ENCODE measurements at places on chromosomes 11 and 22.

DNA sequence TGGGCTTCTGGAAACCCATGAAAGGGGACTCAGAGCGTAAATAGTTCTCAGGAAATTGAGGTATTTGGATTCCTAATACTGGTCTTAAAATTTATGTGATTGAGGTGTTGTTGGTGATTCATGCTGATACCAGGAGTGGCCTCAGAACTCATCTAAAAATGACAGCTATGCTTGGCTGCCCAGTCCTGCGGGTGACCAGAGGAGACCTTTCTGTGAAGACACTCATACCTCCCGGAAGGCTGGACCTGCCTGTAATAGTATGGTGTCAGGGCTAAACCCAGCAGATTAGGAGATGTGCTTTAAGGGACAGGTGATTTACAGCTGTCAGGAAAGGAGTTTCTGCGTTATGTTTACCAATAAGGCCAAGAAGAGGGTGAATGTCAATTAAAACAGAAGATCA, 29.9 kb downstream of the C11orf96 start:
- no peak for DNase-seq

DNA sequence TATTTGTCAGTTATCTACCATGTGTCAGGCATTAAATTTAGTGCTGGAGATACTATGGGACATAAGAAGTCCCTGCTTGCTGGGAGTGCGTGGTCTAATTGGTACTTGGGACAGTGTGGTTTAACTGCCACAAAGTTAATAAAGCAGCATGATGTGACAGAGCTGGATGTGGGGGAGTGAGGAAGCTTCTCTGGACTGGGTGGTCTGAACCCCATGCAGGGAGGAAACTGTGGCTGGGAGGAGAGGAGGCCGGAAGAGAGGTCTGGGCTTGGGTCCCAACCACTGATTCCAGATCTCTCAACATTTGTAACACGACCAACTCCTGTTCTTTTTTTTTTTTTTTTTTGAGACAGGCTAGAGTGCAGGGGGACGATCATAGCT, 37.1 kb downstream of the ST3GAL4 start:
- DNase-seq, result no peak

DNA sequence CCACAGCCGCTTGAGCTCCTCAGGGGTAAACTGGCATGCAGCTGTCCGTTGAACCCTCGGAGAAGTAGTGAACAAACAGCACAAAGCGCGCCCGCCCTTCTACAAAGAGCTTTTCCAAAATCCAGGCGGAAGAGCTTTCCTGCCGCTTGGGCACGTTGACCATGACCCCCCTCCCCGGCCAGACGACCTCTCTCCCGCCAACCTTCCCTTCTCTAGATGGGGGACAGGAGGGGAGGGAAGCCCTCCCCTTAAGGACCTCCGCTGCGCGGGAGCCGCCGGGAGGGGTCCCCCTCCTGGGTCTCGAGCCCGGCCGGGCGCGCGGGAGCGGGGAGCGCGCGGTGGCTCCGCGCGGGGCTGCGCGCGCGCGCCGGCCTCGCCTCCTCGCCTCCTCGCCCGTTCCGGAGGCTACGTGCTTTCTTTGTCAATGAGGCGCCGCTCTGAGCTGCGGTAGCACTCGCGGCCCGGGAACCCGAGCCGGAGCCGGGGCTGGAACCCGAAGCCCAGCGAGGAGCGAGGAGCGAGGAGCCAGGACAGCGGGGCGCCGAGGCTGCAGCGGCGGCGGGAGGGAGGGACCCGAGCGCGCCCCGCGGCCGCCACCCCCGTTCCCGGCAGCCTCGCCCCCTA, 118.6 kb downstream of the HIPK3 start:
- peak; percentile 41 for DNase-seq

DNA sequence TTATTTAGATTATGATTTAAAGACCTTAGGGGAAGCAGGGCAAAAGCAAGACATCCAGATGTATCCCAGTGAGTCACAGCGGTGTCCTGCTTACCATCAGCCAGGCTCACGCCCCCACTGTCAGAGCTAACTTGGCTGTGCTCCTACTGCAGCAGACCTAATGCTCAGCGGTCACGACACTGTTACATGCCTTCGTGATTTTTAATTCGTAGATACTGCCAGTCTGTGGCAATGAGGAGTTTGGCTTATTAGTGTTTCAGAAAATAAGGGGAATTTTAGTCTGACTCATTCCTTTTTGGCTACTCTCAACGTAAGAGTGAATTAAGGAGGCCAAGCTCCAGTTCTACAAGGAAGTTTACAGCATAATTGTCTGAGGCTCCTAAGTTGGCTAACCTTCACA, 22.7 kb downstream of the EFCAB6 start:
- DNase-seq, result peak; percentile 10

DNA sequence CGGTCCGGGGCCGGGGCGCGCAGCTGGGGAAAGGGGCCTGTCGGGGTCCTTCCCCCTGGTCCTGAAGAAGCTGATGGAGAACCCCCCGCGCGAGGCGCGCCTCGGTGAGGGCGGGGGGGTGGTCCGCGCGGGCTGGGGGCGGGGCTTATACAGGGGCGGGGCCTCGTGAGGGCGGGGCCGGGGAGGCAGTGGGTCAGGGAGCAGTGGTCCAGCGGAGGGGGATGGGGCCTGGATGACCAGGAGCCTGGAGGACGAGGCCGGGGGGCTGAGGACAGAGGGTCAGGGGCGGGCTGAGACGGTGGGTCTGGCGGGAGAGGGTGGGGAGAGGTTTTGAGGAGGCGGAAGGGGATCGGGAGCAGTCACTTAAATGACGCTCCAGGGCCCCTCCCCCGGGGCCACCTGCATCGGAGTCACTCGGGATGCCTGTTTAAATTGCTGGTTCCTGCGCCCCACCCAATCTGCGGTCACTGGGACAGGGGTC, 396 bp downstream of the TEF start:
- no peak for DNase-seq

DNA sequence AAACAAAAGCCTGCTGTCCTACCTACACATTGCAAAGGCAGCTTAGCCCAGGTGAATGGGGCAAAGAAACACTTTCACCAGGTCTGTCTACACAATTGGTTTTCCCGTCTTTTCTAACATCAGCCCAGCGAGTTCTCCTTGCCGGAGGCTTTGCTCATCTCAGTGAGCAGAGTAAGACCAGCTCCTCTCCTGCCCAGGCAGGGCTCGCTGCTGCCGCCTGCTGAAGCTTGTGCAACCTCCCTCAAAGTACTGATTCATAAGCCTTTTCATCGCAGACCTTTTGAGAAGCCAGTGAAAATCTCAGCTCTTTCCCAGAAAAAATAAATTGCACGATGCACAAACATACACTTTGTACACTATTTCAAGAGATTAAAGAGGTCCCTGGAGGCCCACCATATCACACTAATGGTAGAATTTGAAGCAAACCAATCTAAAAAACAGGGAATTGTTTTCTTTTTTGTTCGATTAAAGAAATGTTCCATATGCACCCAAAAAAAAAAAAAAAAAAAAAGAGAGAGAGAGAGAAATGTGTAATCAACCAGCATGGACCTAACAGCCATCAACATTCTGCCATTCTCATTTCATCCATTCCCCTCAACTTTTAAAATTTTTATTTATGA, 328.1 kb upstream of the MPPED2 start:
- DNase-seq, result peak; percentile 75

DNA sequence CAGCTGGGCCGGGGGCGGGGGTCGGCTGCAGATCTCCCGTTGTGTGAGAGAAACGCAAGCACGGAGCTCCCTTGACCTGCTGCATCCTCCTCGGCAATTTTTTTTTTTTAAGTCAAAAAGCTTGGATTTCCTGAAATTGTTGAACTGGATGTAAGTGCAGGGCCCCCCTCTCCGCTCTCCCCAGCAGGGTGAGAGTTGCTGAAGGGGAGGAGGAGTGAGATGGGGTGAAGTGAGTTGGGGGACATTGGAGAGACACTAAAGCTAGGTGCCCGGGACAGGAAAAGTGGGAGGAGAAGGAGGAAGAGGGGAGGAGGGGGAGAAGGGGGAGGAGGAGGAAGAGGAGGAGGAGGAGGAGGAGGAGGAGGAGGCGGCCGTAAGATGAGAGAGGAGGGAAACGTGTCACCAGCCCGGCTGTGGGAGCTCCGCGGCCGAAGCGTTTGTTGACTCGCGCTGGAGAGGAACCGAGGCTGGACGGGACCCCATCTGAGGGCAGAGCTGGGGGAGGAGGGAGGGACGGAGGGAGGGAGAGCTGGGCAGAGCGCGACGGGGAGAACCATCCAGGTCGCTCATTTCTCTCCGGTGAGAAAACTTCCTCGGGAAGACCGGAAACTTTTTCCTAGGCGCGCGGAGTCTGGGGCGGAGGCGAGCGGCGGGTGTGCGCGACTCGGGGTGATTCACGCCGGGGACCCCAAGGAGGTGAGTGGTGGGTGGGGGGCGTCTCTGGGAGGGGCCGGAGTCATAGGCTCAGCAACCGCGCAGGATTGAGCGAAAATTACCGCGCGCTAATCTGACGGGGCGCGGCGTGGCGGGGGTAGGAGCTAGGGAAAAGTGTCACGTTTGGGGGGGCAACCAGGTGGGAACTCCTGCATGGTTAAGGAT, 80.2 kb downstream of the PRR5L start:
- no peak for DNase-seq

- peak; percentile 53 for DNase-seq
These were observed 4.0 kb downstream of the JRKL start for GRCh38 chr11:96393753-96394348.

- DNase-seq, result peak; percentile 32
These were observed 46.6 kb upstream of the LIN7C start for GRCh38 chr11:27553186-27553585.

GRCh38 chr11:119910051-119910450, 181.1 kb upstream of the NECTIN1 start:
- no peak for DNase-seq

DNA sequence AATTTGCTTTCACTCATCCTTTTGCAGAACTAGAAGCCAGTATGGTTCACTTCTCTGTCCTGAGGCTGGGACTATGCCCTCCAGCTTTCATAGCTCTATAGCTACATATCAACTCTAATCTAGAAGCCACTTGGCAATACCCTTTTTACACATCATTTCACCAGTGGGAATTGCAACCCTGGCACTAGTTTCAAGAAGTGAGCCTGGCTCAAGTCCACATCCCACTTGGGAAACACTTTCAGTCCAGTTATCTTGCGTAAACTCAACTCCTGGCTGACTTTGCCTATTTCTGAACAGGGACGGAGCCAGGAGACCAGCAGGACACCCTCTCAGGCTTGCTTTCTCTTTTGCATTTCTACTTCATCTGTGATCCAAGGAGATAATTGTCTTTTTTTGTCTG, 19.9 kb upstream of the FAT3 start:
- no peak for DNase-seq

DNA sequence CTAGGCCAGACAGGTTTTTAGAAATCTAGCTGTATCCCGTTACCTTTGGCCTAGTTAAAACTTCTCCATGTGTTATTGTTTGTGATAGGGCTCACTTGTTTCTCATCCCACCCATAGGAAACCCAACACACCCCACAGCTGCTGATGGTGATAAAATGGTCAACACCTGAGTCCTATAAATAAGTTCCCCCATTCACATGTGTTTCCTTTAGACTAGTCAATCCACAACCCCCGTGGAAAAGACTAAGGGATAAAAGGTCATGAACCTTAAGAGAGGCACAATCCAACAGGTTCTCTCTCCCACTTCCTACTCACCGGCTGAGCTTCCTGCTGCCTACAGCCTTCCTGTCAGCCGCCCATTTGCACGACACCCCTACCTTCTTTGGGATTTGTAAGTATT, 768.4 kb downstream of the JRKL start:
- peak; percentile 5 for DNase-seq

DNA sequence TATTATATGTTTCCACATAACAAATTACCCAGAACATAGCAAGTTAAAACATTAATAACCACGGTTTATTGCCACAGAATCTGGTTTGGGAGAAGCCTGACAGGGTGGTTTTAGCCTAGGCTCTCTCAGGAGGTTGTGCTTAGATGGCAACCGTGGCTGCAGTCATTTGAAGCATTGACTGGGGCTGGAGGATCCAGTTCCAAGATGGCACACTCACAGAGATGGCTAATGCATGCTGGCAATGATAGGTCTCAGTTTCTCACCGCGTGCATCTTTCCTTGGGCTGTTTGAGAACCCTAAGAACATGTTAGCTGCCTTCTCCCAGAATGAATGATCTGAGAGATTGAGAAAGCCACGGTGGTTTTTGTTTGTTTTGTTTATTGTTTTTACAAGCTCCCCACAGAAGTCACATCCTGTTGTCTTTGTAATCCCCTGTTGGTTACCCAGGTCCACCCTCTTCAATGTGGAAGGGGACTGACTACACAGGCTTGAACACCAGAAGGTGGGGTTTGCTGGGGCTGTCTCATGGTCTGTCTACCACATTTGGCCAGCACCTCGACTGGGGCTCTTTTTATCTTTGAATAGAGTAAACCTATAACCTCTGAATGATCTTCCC, 36.6 kb upstream of the GRAMD1B start:
- DNase-seq, result no peak

GRCh38 chr11:35377262-35377661, 42.1 kb downstream of the SLC1A2 start:
- no peak for DNase-seq

DNA sequence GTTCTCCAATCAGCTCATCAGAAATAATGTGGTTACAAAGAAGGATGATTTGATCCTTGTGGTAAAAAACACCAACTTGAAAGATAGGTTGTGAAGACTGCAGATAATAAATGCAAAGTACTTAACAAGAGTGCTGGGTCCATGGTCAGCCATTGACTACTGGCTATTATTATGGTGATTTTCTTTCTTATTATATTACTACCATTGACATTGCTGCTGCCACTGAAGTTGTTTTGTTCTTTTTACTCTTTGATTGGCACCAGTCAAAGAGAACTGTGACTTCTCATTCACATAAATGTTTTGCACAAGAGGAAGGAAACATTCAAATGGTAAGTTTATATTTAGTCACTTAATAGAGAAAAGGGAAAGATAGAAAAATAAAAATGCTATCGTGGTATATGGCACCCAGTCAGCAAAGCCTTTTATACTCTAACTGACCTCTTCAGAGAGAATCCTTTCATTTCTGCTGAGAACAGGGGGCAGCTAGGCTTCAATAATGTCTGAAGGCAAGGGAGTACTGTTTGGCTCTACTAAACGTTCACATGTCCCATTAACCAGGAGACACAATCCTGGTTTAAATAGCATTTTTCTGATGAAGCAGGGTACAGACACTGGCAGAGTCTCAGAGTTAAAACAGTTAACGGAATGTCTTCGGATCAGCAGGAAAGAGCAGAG, 64.8 kb downstream of the LRRC4C start:
- DNase-seq, result no peak

- DNase-seq, result no peak
These were observed 4.8 kb upstream of the FXYD6 start for GRCh38 chr11:117881217-117881616.

GRCh38 chr11:100905684-100906083, 218.6 kb downstream of the ARHGAP42 start:
- DNase-seq, result no peak

Data from tongue (tissue), 3 donors.